Choroid plexus epithelial cell (primary cell): ENCODE measurements at places on chromosomes 3 and 15.

DNA sequence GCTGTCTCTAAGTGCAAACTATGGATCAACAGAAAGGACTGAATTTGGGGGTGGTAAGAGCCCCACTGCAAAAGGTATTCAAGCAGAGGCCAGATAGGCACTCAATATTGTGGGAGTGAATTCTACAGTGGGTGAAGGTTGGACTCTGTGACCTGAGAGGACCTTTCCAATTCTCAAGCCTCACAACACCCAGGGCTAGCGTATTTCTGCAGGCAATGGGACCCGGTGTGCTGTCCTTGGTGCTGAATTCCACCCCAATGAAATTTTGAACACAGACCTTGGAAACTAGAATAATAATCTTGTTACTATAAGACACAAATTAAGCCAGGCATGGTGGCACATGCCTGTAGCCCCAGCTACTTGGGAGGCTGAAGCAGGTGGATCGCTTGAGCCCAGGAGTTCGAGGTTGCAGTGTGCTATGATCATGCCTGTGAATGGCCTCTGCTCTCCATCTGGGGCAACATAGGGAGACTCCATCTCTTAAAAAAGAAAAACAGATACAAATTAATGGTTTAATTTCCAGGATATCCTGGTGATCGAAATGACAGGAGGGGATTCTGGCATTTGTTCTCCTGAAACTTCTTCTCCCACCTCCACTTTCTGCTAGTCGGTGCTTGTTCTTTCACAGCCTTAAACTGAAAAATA lies 135.4 kb downstream of the RAB11A start:
- DNase-seq = peak; percentile 44

DNA sequence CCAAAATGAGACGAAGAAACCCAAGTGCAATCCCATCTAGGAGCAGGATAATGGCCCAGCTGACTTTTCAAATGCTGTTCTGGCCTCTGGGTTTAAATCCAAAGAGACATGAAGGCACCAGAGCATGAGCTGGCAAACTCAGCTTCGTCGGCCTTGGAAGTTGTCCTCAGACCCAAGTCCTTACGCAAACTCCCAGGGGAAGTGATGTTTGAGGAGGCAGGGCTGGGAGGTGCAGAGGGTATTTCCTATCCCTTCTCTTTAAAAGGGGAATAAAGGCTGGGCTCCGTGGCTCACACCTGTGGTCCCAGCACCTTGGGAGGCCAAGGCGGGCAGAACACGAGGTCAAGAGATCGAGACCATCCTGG lies 68.9 kb upstream of the HERC1 start:
- no peak for DNase-seq

- DNase-seq = no peak
Observed at GRCh38 chr3:55332176-55332575, 154.9 kb downstream of the WNT5A start.

- no peak for DNase-seq
Observed at GRCh38 chr15:80260551-80260950, 8.5 kb upstream of the CTXND1 start.

DNA sequence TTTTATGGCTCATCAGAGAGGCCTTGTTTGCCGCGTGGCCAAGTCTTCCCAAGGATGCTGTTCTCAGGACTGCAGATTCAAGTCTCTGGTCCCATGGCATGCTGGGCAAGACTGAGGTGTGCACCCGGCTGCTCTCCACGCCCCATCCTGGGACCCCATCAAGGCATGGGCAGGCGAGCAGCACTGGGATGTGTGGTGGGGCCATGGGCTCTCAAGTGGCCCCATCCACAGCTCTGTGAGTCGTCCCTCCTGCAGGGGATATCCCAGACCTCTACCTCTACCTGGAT lies 13.1 kb upstream of the GP9 start:
- DNase-seq = no peak

GRCh38 chr15:74866090-74866489 lies 7.1 kb downstream of the SCAMP2 start:
- peak; percentile 63 for DNase-seq

- DNase-seq = no peak
Observed at GRCh38 chr3:19147905-19148767, at the start of gene KCNH8. TSS of gene KCNH8 (plus strand) at chr3:19148510. CDS start at chr3:19148720, 210 bp downstream.

GRCh38 chr15:60798821-60799220 lies 319.9 kb upstream of the ICE2 start:
- peak; percentile 83 for DNase-seq

DNA sequence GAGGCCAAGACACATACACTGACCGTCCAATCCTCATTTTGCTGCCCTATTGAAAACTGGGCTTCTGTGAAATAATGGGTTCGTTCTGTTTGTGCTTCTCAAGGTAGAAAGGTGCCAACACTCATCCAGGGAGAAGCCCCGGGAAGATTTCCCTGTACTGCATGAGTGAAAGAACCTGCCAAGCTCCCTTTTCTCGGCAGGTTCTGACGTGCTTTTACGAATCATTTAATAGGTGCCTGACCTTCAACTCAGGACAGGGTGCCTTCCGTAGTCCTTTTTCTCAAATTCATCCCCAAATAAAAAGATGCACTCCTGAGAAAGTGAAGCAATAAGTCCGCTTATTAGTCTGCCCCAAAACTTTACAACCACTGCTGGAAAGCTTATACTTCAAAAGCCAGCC lies 64.2 kb downstream of the B3GNT5 start:
- DNase-seq = no peak

DNA sequence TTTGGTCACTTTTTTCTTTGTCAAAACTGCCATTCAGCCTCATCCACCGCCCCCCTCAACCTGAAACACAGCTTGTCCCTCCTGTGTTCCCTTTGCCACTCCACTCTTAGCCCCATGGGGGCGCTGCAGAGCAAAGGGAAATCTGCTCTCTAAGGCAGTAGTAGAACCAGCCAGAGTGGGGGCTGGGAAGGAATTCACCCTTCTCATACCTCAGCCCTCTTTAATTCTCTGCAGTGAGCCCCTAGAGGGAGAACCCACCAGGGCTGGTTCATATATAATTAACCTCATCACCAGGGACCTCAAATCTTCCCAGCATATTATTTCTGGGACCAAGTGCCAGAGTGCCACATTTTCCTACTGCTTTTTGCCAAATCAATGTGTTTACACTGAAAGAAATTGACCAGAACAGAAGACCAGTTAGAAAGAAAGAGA lies 2.8 kb upstream of the BCL6 start:
- DNase-seq = peak; percentile 89

- DNase-seq = peak; percentile 86
Observed at GRCh38 chr3:38843898-38844297, 27.9 kb upstream of the SCN10A start.

- DNase-seq = no peak
Observed at GRCh38 chr15:69548395-69549180, 96.0 kb downstream of the RPLP1 start.

DNA sequence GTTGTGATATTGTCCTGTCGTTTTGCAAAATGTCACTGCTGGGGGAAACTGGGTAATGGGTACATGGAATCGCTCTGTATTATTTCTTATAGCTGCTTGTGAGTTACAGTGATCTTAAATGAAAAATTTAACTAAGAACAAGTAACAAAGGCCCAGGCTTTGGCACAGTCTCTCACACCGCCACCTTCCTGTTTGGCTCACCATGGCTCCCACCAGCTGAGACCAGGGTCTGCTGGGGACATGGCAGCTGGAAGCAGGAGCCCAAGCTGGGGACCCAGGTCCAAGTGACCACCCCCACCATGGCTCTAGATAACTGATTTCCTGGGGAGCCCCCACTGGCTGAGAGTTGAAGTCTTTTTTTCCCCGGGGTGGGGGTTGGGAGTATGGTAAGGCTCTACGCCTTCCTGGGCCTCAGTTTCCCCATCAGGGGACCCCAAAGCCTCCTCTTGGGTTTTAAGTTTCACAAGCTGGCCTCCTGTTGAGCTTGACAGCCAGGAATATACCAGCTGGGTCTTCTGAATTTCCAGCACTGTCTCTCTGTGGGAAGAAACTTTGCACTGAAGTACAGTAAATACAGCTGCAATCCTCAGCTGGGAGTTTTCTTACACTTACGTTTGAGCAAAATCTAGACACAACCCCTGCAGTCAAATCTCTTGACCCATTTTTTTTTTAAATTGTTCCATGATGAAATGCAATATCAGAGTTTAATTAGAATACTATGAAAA lies 26.1 kb downstream of the ABTB1 start:
- peak; percentile 89 for DNase-seq

DNA sequence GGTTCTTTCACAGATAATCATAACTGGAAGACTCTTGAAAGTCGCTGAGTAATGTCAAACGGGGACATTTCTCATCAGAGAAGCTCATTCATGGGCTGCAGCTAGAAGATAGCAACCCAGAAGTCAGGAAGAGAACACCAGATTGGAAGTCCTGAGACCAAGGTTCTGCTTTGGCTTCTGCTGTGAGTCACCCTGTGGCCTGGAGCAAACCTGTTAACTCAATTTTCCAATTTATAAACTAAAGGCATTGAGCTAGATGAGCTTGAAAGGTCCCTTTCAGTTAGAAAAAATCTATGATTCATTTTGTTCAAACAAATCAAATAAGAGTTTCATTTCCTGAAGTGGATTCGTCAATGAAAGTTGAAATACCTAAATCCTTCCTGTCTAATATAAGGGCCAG lies 402.2 kb downstream of the EPHB1 start:
- DNase-seq = no peak

DNA sequence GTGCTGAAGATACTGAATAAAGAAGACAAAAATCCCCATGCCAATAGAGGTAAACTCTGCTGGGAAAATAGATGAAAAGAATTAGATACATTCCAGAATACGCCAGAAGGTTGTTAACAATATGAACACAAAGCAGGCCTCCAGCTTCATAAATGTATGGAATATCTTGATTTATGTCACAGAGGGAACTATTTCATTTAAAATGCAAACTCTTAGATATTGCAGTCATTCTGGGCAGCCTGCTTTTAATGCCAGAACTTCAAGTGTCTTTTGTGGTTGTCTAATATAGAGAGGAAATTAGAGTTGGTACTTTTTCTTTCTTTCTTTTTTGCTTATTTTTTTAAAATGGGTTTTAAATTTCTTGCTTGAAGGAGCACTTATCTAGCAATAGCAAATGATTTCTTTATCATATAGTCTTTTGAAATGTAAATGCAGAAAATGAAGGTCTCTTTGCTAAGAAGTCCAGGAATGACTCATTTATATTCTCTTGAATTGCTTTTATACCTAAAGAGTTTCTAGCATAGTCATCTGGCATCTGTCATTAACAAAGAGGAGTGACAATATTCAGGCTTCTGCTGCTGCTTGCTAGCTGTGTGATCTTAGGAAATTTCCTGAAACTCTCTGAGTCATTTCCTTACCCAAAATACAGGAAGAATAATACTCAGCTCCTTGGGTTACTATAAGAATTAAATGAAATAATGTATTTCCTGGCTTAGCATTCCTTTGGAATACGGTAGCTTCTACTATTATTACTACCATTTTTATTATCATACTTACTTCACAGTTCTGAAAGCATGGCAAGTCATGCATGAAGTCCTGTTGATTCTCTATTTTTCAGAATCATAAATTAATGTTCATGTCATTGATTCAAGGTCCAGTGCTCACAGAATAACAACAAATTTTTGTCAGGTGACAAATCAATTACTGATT lies 527.6 kb downstream of the DIPK2A start:
- no peak for DNase-seq

- DNase-seq = no peak
Observed at GRCh38 chr15:37229855-37230619, 129.7 kb upstream of the MEIS2 start.

DNA sequence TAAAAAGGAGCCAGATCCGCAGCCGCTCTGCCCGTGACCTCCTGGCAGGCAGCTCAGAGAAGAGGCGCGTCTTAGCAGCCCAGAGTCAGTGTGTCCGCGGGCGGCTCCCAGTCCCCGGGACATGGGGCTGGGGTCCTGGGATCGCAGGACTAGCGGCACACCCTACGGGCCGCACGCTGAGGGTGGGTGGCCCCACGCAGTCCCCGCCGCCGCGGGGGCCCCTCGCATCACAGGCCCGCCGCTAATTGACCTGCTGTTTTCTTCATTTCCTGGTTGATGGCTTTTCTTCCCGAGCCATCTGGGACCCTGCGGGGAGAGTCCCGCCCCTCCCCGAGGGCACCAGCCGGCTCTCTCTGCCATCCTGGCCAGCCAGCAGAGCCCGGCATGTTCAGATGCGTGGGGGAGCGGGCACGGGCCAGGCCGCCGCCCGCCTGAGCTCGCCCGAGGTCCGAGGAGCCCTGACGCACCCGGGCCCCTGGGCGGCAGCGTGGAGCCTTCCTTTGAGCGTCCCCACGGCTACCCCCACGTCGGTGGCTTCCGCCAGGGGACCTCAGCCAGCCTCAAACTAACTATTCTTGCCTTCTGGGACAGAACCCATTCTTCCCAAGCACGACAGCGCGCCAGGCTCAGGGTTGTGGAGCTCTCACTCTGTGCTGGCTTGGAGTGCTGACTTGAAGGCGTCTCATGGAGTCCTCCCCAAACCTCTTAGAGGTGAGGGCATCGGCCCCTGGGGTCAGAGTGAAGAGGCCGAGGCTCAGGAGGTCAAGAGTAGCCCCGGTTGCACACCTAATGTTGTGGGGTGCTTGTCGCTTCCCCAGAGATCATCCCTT lies 34.6 kb upstream of the CACNA2D3 start:
- no peak for DNase-seq

- no peak for DNase-seq
Observed at GRCh38 chr15:61447981-61448380, 218.9 kb upstream of the RORA start.

GRCh38 chr3:130979117-130979516 lies 47.5 kb downstream of the ASTE1 start:
- DNase-seq = no peak

- DNase-seq = no peak
Observed at GRCh38 chr3:164748626-164749025, 329.7 kb downstream of the SI start.

GRCh38 chr15:84910928-84911623 lies 26.6 kb downstream of the SLC28A1 start:
- no peak for DNase-seq

DNA sequence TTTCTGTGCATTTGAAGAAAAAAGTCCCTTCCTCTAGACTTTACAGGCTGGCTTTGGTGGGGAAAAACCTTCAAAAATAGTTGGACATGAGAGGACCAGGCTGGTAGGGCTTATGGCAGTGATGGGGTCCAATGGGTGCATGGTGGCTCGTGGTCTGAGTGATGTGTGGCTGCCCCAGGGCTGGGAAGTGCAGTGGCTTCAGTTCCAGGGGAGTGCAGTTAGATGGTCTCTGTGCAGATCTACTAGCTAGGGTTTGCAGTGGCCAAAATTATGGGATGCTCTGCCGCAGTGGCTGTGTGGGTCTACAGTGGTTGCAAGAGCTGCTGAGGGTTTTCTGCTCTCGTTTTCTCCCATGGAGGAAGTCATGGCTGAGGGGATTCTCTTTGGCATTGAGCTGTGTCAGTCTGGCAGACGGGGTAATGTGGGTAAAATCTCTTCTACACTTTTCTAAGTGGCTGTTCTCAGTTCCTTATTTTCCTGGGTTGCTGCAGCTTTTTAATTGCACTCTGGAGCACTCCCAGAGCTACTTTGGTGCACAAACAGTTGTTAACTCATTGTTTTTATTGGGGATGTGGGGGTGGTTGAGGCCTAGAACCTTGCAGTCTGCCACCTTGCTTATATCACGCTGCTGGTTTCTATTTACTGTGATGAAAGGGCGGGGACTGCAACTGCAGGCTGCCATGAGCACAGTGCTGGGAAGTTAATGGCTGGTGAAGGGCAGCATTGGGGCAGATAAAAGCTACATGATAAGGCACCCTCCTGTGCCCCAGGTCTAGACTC lies 1324.6 kb downstream of the NSUN3 start:
- DNase-seq = no peak

- DNase-seq = no peak
Observed at GRCh38 chr15:64472161-64472560, 11.8 kb downstream of the ZNF609 start.
